ENCODE measurements at places on chromosomes 6 and 20.

DNA sequence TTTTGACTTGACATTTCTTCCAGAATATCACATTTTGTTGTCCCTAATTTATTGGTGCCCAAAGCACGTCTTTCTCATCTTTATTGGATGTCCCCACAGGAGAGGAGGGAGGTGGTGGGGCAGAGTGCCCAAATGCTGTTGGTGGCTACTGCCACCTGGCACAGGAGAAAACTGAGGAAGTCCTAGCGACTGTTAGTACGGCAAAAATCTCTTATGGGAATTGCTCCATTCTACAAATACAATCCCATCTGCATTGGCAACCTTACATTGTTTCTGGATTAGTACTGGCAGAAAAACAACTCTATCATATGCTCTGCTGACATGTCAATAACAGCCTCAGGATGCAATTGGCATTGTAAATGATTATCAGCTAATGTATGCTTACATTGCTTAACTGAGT, 235.4 kb upstream of the IRAK1BP1 start:
- no peak for DNase-seq

DNA sequence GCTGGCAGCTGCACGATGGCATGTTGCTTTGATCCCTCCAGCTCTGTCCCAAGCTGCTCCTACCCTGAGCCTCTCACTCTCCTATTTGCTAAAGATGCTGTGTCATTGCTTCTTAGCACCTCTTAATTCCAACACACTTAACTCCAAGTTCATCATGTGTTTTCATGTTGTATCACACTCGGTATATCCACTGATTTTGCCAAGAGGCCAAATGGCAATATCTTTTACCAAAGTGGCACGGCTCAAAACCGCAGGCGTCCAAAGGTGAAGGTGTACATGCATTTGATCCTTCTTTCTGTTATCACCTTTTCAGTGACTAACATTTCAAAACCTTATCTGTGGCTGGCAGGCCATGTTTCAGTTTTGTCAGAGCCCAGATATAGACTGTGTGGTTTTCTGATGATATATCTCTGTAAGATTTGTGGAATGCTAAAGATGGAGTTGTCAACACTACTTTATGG, 217.0 kb downstream of the TBX18 start:
- DNase-seq, result no peak

GRCh38 chr6:157316871-157317814, 6.2 kb downstream of the TMEM242 start:
- no peak for DNase-seq

DNA sequence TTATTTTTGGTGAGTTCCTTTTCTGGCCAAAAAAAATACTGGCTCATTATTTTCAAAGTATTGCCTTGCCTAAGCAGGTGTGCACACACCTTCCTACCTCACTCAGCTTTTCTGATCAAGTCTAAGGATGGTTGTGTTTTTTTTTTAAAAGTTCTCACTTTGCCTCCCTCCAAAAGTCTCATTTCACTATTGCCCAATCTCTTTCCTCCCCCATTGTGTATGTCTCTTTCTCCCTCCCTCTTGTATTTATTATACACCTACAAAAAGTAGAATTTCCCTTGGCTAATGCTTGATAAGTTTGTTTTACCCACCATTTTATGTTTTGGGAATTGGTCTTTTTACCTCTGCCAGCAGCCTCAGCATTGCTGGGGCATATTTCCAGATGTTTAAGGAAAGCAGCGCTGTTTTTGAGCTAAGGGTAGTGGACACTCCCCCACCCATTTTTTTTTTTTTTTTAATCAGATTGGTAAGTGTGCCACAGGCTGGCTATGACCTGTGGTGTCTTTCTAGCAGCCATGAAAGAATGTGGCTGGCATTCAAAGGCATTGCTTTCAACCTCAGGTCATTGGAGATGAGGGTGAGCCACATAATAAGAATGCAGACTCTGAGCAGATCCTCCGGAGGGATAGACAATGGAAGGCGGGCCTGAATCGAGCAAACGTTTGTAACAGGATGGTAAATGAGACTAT, 668.6 kb downstream of the UTRN start:
- no peak for DNase-seq

GRCh38 chr20:47606414-47606982, 104.8 kb downstream of the NCOA3 start:
- DNase-seq, result peak; percentile 52

GRCh38 chr20:25230166-25230831, 17.6 kb upstream of the PYGB start:
- DNase-seq, result no peak

GRCh38 chr20:698276-698675, 22.7 kb upstream of the SCRT2 start:
- DNase-seq, result no peak

DNA sequence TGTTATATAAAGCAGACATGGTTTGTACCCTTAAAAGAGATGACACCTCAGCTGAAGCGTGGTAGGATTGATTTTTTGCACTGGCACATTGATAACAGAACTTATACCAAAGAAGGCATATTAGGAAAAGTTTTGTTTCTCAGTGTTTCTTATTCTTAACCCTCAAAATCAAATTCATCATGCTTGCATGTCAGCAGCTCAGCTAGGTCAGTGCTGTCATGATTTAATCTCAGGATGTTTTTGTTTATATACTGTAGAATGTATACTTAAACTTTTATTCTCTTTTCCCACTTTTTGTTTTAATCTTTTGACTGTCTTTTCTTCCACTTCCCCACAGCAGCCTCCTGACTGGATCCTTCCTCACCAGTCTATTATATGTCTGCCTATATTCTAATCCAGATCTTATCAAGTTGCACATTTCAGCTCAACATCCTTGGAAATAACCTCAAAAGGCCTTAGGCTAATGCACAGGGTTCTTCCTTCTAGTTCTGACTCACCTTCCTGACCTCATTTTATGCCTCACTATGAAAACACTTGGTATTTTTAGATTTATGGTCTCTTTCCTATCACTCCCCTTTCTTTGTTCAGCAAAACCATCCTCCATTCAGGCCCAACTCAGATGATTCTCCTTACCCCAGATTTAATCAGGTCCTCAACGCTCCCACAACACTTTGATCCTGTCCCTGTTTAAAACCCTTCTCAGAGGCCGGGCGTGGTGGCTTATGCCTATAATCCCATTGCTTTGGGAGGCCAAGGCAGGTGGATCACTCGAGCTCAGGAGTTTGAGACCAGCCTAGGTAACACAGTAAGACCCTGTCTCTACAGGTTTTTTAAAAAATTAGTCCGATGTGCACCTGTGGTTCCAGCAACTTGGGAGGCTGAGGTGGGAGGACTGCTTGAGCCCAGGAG, 7.2 kb downstream of the HEBP2 start:
- no peak for DNase-seq

- peak; percentile 86 for DNase-seq
These were observed at the start of gene KIF6 for GRCh38 chr6:39724787-39725631. TSS of gene KIF6 (minus strand) at chr6:39725408. CDS start at chr6:39725310, 98 bp downstream.

GRCh38 chr6:107674995-107675738, 148.9 kb downstream of the SCML4 start:
- DNase-seq, result peak; percentile 78

DNA sequence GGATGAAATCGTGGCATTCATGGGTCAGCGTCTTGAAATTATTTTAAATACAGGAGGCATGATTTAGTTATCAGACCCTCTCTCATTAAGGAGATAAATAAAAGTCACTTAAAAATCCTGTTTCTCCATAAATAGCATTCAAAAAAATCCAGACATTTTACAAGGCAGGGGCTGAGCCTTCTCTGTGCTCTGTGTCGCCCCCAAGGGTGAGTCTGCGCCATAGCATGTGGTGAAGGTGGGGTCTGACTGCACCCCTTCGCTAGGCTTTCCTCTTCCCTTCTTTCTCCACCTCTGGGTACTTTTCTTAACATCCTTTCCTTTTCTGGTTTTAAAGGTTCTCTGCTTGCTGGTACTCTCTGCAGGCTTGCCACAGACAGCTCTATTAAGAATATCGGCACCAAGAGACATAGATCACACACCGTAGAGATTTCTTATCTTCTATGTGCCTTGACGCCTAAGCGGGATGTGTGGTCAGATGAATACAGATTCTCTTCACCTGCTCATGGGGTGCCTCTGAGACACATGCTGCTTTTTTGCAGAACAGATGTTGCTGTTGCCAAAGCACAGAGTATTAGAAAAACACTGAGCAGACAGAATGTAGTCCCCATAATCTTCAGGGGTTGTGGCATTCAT, 20.1 kb upstream of the FAM209A start:
- no peak for DNase-seq

GRCh38 chr20:56259948-56260347, 11.4 kb downstream of the MC3R start:
- DNase-seq, result no peak

DNA sequence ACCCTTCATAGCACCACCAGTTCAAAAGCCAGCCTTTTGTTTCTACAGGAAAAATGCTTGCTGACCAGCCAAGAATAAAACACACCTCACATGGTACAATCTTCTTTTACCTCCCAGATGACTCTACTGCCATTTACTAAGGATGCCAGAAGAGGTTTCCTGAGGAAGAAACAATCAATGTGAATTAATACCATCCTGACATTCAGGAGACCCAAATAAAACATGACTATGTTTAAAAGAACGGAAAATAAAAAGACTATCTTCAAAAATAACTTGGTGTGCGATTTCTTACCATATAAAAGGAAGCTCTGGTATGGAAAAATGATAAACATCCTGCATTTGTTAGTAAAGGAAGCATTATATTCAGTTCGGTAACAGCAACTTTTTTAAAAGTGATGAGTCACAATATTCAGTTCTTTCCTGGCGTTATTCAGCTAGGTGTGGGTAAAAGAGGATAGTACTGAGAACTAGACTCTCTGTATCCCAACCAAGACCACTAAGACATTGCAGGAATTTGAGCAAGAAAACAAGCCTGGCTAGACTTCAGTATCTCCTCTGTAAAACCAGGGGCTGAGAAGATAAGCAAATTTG, 16.3 kb downstream of the COL21A1 start:
- no peak for DNase-seq

DNA sequence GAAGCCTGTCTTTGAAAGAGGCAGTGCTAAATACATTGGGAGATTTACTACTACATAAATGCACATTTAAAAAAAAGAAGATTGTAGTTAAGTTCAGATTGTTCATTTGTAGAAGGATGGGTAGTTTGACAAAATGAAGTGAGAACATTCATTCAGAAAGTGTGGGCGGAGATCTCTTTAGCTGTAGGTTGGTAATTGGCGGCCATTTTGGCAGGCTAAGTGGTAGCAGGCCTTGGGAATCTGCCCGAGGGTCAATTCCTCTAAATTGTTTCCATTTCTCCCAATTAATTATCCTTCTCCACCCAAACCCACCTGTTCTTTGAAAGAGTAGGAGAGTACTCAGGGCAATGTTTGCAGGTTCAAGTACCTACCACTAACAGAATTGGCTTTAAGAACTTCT, 17.9 kb downstream of the SOX4 start:
- DNase-seq, result no peak

GRCh38 chr6:37552267-37552666, 52.6 kb upstream of the CCDC167 start:
- no peak for DNase-seq

DNA sequence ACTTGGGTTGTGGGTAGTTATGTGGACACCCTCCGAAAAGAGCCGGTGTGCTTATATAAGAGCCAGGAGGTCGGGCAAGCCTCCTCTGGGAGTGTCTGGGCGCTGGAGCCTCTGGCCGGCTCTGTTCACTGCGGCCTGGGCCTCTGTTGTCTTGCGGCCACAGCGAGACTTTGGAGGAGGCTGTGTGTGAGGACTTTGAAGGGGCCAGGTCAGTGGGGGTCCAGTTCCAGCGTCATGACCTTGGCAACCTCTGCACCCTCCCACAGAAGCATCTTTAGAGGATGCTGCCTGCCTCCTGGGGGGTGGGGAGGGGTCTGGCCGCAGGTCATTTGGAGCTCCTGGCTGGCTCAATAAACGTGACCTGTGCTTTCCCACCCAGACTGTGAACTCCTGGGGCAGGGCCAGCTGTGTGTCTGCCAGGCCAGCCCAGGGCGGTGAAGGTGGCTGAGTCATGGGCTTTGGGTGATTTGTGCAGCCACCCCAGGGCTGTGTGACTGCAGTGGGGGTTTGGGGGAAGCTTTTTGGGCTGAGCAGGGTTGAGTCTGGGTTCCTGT, 1.2 kb downstream of the TCEA2 start:
- no peak for DNase-seq

- no peak for DNase-seq
These were observed 38.4 kb upstream of the FUCA2 start for GRCh38 chr6:143549949-143550268.

GRCh38 chr6:25652007-25652515, at the start of gene SCGN:
TSS of gene SCGN (plus strand) at chr6:25652215. CDS start at chr6:25652404, 189 bp downstream.
- DNase-seq, result peak; percentile 21
